ENCODE measurements at places on chromosomes 1 and 21.

DNA sequence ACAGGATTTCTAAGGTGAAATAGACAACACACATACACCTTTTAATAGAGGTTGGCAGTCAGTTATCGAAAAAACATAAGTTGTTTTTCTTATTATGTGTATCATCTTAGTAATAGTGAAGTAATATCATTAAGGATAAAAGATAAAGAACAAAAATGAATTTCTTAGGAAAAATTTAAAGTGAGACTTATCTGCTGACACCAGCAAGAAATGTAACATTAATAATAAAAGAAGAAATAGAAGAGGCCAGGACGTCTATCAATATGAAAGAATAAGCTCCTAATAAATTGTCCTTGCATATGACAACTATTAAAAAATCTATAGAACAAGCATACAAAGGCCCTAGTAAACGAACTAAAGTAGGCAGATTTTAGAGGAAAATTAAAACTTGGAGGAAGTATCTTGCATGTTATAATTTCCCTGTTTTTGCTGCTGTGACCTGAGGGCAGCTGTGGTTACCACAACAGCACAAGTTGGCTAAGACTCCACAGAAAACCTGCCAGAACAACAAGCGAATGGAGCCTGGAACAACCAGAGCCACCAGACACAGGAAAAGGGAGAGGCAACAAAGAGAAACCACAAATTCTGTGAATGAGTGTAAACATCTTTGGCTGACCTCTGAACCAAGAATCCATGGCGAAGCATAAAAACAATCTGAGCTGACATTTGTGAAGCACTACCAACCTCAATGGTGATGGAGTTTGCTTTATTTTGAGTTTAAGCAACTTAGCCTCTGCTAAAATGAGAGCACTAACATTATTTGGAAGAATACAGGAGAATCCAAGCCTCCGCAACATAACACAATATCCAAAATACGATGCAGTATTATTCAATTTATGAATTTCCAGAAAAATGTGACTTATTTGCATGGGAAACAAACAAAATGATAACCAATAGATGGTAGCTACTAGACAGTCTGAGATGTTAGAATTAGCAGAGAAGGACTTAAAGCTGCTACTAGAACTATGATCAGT is 207.5 kb downstream of the KCNT2 start:
- DNase-seq = no peak

- no peak for DNase-seq
Measured at GRCh38 chr1:183315991-183316758, 102.0 kb downstream of the NMNAT2 start.

DNA sequence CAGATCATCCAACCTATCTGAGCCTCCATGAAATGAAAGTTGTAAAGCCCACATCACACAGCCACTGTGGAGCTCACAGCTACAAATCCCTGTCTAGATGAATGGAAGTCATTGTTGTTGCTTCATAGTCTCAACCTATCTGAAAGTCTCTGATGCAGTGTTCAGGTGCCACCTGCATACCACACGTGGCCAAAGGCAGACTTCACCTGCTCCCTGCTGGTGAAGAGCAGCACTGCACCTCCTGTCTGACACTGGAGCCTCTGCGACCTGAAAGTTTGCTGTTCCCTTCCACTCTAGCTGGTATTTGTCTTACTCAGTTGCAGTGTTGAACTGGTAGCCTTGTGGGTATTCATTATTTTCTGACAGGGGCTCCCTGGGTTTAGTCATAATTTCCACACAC is 18.4 kb downstream of the LORICRIN start:
- DNase-seq = peak; percentile 59

DNA sequence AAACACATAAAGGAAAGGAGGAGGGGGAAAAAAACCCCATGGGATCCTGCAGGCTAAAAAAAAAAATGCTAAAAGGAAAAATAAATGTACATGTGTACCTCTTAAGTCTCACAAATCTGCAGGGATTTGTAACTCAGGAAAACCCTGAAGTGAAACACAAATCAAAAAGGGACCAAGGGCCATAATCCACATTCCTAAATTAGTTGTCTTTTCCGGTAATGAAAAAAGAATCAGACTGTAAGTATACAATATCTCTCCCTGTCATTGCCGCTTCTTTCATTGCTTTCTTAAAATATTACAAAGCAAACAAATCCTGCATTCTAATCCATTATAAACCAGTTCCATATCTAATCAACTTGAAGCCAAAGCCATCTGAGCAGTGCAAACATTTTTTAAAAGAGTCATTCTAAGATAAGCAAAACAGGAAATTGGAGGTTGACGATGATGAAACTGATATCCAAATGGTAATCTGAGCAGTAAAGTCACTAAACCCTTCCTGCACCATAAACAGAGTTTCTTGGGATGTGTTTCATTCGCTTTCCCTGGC is 58.7 kb upstream of the SIM2 start:
- no peak for DNase-seq

GRCh38 chr21:38129711-38130110 is 127.1 kb upstream of the KCNJ15 start:
- no peak for DNase-seq

DNA sequence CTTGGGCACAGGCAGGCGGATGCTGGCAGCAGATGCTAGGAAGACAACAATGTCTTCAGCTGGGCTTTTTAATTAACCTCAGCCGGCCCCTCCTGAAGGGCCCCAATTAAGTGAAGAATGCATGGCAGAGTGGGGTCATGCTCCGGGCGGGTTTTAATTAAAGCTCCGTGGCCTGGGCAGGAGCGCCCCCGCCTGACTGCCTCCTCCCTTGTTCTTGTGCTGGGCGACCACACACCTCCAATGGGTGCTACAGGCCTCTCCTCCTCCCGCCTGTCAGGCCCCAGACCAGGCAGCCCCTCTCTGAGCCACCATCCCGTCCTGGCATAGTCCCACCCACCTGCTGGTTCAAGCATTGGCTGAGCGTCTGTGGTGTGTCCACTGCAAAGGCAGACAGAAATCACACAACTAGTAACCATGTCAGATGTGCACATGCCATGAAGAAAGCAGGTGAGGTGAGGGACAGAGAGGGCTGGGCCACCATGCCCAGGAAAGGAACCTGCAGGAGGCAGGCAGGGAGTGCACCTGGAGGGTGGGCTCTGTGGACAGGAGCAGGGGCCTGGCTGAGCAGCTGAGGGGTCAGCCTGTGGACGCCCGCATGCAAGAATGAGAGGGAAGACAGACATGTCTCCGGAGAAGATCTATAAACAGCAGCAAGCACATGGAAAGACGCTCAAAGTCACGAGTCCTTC is 8.5 kb upstream of the ARF1 start:
- DNase-seq = no peak
